ENCODE measurements at places on chromosomes 12 and 14. TPM values are rescaled to one million over a fixed set of nuclear protein-coding genes. Genes with fewer than 3 reads are reported as not detected.

Gene SYNDIG1L
- not detected for total RNA-seq

Gene RASSF9
- total RNA-seq = not detected

Gene PRPH
- not detected for total RNA-seq

Gene KRT72
- total RNA-seq = not detected

Gene PELI2
- 5.3 TPM for total RNA-seq

Gene HOXC9
- 9.6 TPM for total RNA-seq

Gene HOXC13
- 6.0 TPM for total RNA-seq

Gene HOXC4
- 1.4 TPM for total RNA-seq

Gene FOXA1
- total RNA-seq = 0.87 TPM

Gene PNMA1
- 21.6 TPM for total RNA-seq

Gene EIF2S3B
- 0.34 TPM for total RNA-seq

Gene FOXN4
- total RNA-seq = not detected

Gene TAS2R14
- 2.9 TPM for total RNA-seq

Gene SRP54
- total RNA-seq = 88.6 TPM

Gene LMO3
- not detected for total RNA-seq

Gene SLC38A4
- total RNA-seq = 14.5 TPM

Gene TRPV4
- not detected for total RNA-seq

Gene ANKLE2
- total RNA-seq = 64.0 TPM

Gene RECQL
- 99.7 TPM for total RNA-seq

Gene EPYC
- not detected for total RNA-seq

Gene TSPAN19
- total RNA-seq = not detected

Gene DHRS2
- 1.2 TPM for total RNA-seq

Gene C12orf60
- total RNA-seq = 0.53 TPM

Gene PLBD1
- total RNA-seq = not detected

Gene CTSG
- not detected for total RNA-seq

Gene CHMP4A
- 23.0 TPM for total RNA-seq

Gene NGDN
- 51.6 TPM for total RNA-seq

Gene DDX51
- 8.9 TPM for total RNA-seq

Gene ALDH2
- total RNA-seq = 24.2 TPM

Gene CD163L1
- total RNA-seq = 2.9 TPM

All from SJSA1 (cell line).